Fibroblast of villous mesenchyme (primary cell): ENCODE measurements at places on chromosomes 3 and 15.

GRCh38 chr3:193190146-193190786 is 50.8 kb upstream of the PLAAT1 start:
- DNase-seq = peak; percentile 3

GRCh38 chr3:26108846-26109489 is 319.1 kb downstream of the OXSM start:
- no peak for DNase-seq

GRCh38 chr3:164458986-164459385 is 619.3 kb downstream of the SI start:
- peak; percentile 71 for DNase-seq

- no peak for DNase-seq
Observed at GRCh38 chr3:47011371-47011770, 31.9 kb downstream of the NBEAL2 start.

- no peak for DNase-seq
Observed at GRCh38 chr3:20245781-20246180, 59.8 kb upstream of the SGO1 start.

DNA sequence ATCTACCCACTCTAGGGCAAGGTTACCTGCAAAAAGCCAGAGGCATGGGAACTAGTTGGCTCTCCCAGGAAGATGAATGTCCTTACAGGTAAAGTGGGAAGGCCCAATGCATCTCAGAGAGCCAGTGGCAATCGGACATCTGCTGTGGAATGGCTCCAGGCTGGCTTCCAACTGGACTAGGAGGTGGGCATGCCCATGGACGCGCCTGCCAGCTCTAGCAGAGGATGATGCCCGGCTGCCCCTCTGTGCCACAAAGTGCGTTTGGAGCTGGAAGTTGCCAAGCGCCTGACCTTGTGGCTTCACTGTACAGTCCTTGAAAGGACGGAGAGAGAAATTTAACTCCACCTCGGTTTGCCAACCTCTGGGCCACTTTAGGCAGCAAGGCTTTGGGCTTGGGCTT is 84.4 kb downstream of the NR2F2 start:
- no peak for DNase-seq

DNA sequence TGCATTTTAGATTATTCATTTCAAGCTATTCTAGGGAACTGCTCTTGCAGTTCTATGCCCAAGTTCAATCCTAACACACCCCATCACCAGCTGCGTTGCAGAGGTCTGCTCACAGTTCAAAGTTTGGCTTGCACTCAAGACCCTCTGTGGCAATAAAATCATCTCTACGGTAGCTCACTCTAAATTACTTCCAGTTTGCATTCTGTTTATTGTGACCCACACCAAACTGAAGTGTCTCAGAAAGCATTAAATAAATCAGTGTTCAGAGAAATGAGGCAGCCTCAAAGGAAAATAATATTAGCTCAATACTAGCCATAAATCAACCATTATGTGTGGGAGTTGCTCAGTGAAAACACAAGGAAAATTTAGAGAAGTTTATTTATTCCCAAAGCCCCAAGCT is 250.3 kb downstream of the MAGI1 start:
- DNase-seq = no peak

DNA sequence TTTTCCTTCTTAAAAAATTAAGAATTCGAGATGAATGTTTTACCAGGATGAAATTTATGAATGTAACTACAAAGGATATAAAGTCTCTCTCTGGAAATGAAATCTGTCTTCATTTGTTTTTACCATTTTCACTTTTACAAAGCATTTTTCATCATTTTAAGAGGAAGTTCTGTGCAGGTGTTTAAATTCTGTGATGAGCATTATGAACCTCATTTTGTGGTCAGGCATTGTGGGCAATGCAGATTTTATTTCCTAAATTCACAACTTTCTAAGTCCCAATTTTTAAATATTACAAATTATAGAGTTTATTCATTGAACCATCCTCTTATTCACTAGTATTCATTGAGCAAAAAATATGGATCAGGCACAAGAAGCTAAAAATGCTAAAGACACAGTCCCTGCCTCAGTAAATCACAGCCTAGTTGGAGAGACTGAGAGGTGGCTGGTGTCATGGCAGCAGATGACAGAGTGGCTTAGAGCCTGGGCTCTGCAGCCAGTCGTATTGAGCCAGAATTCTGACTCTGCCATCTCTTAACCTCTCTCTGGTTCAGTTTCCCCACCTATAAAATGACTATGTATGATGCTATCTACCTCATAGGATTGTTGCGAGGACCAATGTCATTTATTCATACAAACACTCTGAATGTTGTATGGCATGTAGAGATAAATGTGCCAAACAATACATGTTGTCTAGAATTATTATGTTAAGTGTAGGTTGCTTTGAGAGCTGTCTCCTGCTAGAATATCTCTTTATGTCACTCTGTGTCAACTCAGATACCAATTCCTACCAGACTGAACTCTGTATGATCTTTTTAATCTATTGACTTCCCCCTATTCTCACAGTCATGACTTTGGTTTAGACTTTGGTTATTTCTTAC is 7.5 kb upstream of the TGFBR2 start:
- DNase-seq = no peak

DNA sequence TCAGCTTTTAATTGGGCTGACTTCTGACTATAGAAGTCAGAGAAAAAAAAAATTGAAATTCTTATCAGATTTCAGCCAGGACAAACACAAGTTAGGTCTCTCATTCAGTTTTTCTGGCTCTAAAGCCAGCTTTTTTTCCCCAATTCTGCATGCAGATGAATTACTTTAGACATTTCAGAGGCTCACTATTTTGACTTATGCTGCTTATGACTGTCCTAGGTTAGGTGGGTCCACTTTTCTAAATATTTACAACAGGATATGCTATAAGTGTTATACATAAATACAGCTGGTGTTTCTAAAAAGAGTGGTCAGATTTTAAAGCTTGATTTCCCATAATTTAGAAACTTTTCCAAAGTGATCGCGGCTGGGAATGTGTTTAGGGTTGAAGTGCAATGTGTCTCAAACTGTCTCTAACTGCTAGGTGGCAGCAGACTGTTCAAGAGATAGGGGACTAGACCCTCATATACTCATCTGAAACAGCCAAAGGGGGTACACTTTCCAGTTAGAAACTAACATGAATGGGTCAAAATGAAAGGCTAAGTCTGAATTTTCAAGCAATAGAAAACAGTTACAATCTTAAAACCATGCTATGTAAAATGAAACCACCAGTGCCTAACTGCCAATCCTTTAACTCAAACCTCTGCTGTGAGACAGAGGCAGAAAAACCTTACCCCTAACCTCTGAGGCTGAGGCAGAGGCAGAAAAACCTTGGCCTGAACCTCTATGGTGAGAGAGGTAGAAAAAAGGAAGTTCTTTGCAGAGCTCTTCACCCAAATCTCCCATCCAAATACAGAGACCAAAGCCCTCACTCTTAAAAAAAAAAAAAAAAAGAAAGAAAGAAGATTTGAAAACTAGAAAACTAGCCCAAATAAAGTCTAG is 596.0 kb downstream of the NTRK3 start:
- peak; percentile 8 for DNase-seq

DNA sequence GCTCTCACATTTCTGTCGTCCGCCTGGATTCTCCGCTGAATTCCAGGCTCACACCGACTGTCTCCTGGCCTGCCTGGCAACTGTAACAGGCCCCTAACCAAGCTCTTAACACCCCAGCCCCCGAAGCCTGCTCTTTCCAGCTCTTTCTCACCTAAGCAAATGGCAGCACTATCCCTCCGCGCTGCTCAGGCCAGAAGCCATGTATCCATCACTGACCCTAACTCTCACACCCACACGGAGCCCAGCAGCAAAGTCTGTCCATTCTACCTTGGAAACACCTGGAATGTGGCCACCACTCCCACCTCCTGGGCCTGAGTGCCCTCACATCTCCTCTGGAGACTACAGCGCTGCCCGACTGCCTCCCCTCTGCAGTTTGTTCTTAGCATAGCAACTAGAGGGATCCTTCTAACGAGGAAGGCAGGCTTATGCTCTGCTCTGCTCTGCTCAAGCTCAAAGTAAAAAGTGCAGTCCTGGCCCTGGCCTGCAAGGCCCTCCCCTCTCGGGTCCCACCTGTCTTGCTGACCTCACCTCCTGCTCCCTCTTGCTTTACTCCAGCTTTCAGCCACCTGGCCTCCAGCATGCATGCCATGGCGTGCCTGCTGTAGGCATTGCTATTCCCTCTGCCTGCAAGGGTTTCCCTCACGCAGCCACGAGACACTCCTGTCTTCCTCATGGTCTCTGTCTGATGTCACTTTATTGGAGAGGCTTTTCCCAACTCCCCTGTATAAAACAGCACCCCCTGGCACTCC is 27.2 kb downstream of the FEM1B start:
- no peak for DNase-seq

GRCh38 chr3:106720510-106720909 is 656.7 kb upstream of the CCDC54 start:
- DNase-seq = no peak

GRCh38 chr15:25894371-25894902 is 31.3 kb upstream of the ATP10A start:
- no peak for DNase-seq

GRCh38 chr15:64754663-64755426 is 20.5 kb downstream of the RBPMS2 start:
- no peak for DNase-seq

GRCh38 chr15:65171428-65171827 is 13.7 kb downstream of the CLPX start:
- no peak for DNase-seq

DNA sequence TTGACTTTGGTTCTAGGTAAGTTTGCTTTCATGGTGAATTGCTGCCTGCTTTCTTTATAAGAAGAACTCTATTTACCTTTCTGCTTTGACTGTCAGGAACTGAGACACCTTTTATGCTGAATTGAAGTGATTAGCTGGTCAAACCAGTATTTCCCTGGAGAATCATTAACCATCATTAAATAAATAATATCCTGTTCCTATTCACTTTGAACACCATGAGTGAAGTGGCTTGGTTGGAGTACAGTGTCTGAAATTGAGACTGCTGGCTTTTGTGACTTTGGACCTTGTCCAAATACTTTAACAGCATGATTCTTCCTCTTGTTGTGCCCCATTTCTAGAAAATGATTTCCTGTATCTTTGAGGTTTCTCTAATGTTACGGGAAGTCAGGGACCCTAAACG is 5.6 kb upstream of the TMEM62 start:
- no peak for DNase-seq

DNA sequence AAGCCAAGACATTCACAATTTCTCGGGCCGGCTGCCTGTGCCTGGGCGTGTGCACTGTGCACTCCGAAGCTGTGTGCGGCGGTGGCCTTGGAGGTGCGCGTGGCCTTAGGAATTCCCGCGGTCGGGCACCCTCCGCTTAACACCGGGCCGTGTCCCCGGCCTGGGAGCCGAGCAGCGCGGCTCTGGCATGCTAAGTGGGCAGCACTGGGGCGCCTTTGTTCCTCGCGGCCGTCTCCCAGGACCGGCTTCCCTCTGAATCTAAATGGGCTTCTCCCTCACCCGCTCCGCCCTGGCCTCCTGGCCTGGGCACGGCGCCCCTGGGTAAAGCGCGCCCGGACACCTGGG is 498 bp upstream of the ARNT2 start:
- no peak for DNase-seq

DNA sequence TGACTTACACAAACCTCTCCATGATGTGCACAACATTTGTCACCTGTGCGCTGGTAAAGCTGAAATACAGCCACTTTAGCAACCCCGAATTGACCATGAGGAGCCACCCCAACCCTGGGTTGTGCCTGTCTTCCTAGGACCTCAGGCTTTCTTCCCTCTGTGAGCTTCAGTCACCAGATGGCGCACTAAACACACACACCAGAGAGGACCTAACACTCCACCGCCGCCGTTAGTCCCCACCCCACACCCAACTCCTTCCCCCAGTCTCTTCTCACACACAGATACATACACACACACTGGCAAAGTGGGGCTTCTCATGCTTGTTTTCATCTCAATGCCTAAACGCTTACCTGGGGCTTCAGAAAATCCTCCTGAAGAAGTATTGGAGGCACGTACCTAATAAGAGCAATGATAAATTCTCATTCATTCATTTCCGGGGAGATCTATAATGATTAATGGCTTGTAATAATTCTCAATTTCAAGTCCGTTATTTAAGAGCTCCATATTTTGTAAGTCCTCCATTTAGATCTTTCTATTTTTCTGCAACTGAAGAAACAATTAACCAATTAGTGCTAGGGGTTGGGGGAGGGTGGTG is 2.1 kb upstream of the CCDC80 start:
- peak; percentile 92 for DNase-seq

DNA sequence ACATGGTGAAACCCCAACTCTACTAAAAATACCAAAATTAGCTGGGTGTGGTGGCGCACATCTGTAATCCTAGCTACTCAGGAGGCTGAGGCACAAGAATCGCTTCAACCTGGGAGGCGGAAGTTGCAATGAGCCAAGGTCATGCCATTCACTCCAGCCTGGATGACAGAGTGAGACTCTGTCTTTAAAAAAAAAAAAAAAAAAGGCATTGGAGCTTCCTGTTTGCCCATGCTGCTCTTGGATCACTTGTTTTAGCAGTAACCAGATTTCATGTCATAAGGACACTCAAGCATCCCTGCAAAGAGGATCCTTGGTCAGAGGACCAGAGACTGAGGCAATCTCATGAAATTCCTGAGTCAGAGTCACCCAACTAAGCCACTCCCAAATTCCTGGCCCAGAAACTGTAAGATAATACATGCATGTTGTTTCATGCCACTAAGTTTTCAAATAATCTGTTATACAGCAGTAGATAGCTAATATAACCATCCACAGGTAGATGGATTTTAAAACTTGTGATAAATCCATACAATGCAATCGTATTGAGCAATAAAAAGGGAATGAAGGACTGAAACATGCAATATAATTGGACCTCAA is 82.0 kb upstream of the XXYLT1 start:
- DNase-seq = peak; percentile 87

- DNase-seq = no peak
Observed at GRCh38 chr3:113339616-113340244, 101.6 kb downstream of the CFAP44 start.

- DNase-seq = no peak
Observed at GRCh38 chr15:33091983-33092693, 102.4 kb downstream of the FMN1 start.

- DNase-seq = peak; percentile 1
Observed at GRCh38 chr3:53715815-53716483, 130.3 kb downstream of the CHDH start.

DNA sequence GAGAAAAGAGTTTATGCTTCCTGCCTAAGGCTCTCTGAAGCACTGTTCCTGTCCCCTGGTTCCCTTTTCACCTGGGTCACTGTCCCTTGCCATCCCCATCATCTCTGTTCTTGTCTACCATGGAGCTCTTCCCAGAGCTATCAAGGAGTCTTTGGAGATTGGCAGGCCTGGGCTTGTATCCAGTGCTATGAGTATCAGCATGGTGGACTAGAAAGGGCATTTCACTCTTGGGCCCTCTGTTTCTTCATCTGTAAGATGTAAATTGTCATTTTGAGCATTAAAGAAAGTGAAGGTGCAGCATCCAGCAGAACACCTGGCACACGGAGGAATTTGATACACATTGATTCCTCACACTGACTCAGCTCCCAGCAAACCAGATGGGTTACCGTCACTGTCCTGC is 388.2 kb downstream of the CACNA2D3 start:
- no peak for DNase-seq
